ENCODE measurements at places on chromosomes 5 and 9.

DNA sequence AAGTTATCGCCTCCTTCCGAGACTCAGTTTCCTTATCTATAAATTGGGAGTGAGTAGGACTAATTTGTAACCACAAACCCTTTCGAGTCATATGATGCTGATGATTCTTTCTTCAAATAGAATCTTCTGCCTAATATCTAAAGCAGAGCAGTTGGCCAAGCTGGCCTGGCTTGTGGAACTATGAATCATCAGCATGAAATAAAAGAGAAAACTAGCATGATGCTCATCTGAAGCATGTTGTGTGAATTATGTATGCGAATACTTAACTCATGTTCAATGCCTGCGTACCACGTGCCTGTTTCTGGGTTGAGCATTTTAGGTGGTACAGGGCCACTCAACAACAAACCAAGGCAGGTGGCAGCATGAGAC lies 15.0 kb upstream of the ORM1 start:
- no peak for DNase-seq

DNA sequence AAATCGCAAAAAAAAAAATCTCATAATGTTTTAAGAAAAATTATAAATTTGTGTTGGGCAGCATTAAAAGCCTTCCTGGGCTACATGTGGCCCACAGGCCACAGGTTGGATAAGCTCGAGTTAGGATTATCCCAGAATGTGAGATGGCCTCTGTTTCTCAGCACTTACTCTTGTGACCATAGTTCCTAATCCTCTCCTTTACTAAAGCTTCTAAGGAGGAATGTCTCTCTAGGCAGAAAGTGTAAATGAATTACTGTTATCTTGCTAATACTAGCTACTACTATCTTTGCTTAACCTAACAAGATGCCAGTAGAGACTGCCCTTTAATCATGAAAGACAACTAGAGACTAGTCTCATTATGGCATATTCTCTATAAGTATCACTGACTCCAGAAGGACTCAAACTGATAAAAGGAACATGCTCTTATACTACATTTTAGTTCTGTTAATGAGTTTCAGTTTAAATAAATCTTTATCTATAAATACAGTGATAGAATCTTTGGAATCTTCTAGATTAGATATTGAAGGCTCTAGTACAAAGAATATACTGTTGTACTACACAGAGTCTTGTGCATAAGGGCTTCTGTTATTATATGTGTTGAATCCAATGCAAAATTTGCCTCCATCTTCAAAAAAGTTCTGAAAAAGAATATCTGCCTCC lies 13.8 kb downstream of the INVS start:
- no peak for DNase-seq

DNA sequence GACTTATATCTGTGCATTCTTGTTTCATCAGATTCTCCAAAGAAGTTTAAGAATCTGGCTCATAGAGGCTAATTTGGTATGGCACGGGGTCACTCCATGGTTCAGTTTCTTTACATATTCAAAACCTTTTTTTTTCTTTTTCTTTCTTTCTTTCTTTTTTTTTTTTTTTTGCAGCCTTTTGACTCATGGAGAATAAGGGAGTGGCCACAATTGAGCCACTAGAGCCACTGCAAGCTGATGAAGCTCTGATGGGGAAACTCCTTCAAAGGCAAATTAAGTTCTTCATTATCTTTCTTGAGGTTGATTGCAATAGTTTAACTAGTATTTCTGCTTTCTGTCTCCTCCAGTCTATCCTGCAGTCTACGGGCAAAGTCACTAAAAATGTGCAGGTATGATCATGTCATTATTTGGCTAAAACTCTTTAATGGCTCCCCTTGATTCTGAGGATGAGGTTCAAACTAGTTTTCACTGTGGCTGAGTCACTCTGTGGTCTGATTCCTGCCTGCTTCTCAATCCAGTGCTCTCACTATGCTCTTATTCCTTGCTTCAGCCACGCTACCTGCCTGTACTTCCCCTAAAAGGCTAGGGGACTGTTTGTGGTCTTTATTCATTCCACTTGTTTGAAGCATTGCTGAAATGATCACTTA lies 93.5 kb upstream of the RIOK2 start:
- no peak for DNase-seq

- DNase-seq, result no peak
Observed at GRCh38 chr5:170357955-170358444, 31.2 kb downstream of the KCNMB1 start.

DNA sequence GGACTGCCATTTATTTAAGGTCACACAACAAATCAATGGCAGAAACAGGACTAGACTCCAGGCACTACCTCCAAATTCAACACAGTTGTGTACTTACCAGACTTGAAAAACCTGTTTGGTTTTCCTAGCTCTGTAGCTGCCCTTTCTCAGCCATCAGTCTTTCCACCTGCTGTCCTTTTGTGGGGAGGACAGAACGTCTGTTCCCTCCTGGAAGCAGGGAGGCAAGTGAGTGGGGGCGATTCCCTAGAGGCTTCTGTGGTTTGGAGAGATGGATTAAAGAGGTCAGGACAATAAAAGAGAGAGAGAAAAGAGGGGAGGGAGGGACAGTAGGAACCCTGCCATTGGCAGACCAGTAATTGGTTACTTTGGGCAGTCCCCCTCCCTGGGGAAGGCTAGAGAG lies 14.7 kb downstream of the ASTN2 start:
- DNase-seq, result no peak

- peak; percentile 94 for DNase-seq
Observed at GRCh38 chr5:138337685-138338410, at the start of gene FAM53C. Gene FAM53C, plus strand, starts transcription at chr5:138338266. Its CDS starts 3,070 bp downstream, at chr5:138341336.

DNA sequence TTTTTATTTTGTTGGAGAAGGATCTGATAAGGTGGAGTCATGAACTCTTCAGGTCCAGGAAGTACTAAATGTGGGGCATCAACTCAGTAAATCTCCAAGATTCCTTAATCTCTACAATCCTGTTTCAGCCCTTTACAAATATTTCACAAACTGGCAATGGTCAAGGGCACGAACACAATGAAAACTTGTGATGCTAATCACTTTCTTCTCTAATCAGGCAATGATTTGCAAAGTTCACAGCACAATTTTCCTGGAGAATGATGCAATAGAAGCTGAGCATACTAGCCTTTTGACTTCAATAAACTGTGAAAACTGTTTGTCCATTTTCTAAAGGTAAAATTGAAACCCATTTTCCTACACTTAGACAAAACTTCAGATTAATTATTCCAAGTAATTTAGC lies 16.9 kb downstream of the GDF9 start:
- no peak for DNase-seq

GRCh38 chr9:1759009-1759408 lies 256.1 kb upstream of the SMARCA2 start:
- DNase-seq, result no peak

DNA sequence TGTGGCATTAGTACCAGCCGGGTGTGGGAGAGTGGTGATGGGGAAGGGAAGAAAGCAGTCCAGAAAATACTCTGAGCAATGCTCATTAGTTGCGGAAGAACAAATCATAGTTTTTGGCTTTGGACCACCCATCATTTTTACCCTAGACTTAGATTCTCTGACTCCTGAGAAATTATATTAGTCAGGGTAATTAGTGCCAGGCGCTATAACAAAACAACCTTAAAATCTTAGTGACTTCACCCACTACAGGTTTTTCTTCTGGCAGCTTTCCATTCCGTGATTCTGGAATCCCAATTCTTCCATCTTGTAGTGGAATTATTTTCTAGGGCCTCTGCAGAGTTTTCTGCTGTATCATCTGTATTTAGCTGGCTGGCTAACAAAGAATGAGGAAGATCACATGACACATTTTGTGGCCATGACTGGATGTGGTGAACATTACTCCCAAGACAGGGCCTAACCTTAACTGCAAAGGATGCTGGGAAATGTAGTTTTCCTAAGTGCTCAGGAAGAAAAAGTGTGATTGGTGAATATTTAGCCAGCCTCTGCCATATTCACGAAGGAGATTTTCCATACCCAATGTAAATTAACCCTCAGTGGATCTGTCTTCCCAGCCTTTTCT lies 373.0 kb upstream of the MEF2C start:
- DNase-seq, result no peak

DNA sequence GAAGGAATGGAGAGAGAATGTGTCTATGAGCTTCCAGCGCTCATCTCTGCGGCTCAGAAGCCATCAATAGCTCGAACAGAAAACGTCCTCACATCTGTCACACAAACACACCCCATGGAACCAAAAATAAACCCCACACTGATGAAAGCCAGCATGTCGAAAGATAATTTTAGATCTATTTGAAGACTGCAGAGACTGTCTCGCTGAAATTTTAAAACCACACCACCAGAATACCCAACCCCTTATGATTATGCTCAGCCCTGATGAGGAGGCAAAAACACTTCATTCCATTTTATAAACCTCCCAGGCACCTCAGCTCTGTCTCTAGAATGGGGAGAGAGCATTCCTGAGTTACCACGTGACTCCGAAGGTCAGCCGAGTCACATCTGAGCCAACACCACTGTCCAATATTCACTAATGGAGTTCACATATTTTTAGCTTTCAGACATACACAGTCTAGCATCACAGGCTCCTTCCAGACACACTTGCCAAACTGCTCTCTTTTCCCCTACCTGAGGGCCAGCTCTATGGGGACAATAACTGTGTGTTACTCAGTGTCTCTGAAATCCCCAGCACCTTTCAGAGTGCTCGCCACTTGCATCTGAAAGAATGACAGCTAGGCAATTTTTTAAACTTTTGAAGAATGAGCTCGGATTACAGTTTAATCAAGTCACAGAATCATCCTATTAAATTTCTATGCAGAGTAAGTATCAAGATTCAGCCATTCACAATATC lies 63.2 kb downstream of the SERINC5 start:
- no peak for DNase-seq

DNA sequence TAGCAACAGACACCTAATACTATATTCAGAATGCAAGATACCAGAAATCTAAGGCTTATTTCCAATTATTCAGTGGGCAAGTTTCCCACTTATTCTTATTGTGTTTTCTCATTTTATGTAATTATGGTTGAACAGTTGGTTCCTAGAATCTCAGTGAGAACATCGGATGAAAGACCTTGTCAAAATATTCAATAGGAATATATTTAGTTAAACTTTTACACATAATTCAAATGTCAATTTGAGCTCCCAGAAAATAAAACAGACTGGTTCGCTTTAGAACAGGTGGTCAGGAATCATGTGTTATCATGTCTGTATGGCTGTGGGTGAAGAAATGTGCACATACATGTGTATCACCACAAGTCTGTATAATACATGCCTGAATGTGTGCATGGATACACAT lies 447.8 kb downstream of the MED10 start:
- DNase-seq, result no peak

GRCh38 chr5:912280-913091 lies 19.8 kb downstream of the TRIP13 start:
- peak; percentile 82 for DNase-seq

GRCh38 chr9:130112538-130113151 lies 58.9 kb downstream of the GPR107 start:
- no peak for DNase-seq

- no peak for DNase-seq
Observed at GRCh38 chr9:129408535-129409215, 212.2 kb downstream of the C9orf50 start.

DNA sequence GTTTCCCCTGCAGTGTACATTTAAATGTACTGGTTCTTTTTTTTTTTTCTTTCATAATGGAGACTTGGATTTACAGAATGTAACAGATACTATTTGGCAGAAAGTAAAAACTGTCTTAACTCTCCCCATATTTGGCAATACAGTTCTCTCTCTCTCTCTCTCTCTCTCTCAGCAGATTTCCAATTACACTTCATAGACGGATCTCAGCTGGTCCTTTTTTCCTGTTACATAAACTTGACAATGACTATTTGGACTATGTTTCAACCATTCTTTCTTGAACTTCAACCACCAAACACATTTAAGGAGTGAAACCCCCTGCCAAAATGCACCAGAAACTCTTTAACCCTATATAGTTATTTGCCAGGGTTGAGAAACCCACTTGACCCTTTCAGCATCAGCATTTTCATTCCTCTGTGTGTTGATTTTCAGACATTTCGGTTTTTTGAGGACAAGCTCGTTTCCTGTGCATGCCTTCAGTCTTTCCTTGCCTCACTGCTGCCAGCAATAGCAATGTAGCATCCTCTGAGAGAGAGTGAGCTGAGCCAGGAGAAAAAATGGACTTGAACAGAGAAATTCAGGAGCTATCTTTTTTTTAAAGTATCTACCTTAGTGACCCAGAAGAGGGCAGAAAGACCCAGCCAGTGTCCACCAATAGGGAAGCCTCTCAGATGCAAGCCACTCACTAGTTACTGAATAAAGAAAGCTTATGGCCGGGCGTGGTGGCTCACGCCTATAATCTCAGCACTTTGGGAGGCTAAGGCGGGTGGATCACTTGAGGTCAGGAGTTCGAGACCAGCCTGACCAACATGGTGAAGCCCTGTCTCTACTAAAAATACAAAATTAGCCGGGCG lies 26.0 kb upstream of the GNA14 start:
- DNase-seq, result no peak

DNA sequence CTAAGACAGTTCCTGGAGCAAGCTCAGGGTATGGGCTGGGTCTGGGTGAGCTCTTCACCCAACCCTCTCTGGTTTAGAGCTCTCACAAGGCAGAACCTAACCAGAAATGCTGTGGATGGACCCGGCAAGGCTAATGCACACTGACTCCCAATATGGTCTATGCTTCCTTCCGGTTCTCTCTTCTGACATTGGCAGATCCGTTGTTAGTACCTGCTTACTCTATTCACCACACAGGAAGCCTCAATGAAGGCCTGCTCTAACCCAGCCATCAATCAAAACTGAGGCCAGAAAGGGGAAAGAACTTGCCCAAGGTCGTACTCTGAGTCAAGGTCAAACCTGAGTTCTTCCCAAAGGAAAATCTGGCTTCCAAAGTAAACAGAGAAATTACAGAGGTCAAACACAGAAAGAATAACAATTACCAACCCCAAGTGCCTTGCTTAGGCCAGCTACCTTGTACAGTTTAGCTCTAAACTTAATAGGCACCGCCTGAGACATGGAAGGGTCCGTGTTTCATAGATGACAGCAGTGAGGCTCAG lies 46.0 kb upstream of the AKNA start:
- DNase-seq, result no peak

DNA sequence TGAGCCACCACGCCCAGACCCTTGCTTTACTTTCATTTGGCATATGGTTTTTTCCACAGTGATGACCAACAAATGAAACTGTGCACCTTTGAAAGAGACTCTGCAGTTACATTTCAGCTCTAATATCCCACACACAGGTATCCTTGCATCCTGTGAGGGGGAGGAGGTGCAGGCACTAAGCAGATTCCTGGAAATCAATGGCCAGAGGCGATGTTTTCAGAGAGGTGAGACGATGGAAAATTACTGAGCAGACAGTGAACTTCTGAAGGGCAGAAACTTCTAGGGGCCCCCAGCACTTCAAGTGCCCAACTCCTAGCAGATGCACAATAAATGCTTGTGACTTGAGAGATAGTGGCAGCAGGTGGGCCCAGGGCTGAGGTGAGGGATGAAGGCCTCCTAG lies 29.8 kb upstream of the GNE start:
- no peak for DNase-seq

- no peak for DNase-seq
Observed at GRCh38 chr5:74282490-74282889, 358.0 kb downstream of the ENC1 start.

Data from T-helper 2 cell (primary cell).